ENCODE measurements at places on chromosomes 1 and 21.

DNA sequence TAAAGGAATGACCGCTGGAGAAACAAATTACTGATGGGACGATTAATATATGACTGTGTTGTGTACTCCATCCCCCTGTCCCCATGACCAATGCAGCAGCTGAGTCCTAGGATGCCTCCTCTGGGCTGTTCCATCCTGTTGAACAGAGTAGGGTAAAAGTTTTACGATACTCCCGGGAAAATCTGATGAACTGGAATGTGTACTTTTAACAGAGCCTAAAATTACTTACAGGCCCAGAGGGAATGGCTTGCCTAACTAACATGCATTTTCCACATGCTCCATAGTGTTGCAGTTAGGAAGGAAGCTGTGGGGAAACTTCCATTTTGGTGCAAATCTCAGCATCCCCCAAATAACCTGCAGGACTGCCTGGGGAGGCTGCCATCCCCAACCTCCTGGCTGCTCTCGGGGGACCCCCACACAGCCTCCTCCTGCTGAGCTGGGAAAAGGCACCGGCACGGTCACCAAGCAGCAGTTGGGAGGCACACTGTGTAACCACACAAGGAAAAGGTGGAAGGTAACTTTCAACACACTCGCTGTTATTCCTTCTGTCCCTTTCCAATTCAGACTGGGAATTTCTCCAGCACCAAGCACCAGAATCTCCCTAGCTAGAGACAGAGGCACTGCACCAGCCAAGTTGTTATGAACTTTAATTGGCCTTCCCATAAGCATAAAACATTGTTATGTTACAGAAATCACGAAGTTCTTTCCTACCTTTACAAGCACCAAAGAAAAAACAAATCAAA lies 97.2 kb downstream of the BCAR3 start:
- DNase-seq, result no peak

GRCh38 chr1:223620297-223620897 lies 45.1 kb downstream of the CAPN8 start:
- DNase-seq, result no peak

GRCh38 chr1:168498956-168499687 lies 44.7 kb downstream of the XCL2 start:
- DNase-seq, result no peak

GRCh38 chr1:20702416-20702815 lies 15.4 kb downstream of the KIF17 start:
- DNase-seq, result no peak

DNA sequence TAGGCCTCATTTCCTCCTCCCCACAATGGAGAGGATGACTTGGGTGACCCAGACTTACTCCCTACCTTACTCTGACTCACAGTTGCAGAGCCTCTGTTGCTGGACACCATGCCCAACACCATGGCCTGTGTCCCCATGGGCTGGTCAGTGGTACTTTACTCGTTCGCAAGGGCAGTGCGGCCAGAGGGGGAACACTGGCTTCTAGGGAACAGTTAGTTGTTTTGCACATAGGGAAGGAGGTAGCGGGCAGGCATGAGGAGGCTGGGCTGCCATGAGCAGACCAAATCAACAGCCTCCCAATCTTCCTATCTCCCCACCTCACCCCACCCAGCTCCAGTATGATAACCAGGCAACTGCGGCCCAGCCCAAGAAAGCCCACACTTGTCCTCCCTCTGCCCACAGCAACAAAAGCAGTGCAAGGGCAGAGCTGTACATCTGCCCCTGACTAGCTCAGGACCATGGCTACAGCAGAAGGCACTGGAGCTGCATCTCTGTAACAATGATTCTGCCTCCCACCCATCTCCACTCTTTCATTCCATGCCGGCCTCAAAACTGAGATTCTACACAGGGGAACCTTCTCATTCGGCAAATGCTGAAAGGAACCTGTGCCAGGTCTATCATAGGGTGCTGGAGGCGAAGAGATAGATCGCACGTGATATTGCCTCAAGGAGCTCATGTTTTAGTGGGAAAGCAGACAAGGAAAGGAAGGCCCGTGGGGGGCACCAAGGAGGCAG lies 18.6 kb downstream of the TAL1 start:
- DNase-seq, result no peak

DNA sequence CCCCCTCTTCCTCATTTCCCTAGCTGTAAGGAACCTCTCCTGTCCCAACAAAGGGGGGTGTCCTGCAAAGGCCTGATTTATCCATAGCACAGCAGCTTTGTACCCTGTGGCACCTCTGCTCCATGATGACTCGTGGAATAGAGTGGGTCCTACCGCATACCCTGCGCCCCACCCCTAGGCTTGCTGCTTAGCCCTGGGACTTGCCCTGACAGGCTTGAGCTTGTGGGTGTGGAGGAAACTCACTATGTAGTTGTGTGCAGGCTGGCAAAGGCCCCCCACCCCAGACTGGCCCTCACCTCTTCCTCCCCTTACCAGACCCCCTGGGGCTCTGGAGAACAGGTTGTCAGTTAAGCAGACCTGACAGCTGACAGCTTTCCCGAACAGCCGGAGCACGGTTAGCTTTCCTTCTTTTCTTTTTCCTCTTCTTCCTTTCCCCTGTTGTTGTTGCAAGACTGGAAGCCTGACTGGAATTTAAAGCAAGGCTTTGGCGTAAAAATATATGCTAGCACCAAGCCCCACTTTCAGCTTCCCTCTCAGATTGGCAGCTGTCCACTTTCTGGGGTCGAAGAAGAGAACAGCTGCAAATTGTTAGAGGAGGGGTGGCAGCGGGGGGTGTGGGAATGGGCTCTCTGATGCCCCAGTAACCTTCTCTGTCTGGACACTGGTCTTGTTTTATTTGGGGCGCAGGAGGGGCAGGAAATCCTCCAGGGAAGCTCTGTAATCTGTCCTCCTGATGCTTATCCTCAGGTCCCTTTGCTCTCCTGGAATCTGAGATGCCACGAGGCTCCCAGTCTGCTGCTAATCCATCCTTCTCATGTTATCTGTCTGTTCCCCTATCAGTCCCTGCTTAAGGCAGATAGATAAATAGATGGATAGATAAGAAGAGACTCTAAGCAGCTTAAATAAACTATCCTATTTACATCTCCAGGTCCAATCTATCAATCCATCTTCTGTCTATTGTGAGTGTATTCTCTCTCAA lies 134.6 kb downstream of the BRINP2 start:
- DNase-seq, result no peak

DNA sequence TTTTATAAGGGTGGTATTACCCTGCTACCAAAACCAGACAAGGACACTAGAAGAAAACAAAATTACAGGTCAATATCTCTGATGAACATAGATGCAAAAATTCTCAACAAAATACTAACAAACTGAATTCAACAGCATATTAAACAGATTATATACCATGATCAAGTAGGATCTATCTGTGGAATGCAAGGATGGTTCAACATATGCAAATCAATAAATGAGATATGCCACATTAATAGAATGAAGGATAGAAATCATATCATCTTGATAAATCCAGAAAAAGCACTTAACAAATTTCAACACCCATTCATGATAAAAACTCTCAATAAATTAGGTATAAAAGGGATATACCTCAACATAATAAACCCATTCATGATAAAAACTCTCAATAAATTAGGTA lies 24.3 kb upstream of the MYBPHL start:
- DNase-seq, result no peak

GRCh38 chr1:212614453-212615200 lies 6.1 kb downstream of the ATF3 start:
- DNase-seq, result no peak

GRCh38 chr1:21149430-21149854 lies 27.3 kb downstream of the EIF4G3 start:
- DNase-seq, result no peak

GRCh38 chr1:235925016-235925415 lies 58.3 kb upstream of the LYST start:
- DNase-seq, result no peak

DNA sequence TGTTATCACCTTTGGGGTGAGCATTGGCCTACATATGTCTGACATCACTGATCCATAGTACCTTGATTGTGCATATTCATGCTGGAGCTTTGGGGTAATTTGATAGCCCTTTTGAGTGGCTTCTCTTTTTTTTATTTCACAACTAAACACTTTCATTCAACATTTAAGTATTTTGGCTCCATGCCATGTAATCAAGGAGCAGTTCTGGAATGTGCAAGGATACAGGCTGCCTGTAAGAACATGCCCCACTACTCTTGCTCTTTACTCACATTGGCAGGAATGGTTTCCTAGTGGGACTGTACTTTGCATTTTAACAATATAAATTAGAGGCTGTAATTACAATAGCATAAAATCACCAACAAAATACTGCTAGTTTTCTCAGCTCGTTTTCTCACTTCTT lies 300.7 kb upstream of the SPAG17 start:
- no peak for DNase-seq

Data from NCI-H1436 (cell line).